ENCODE measurements at places on chromosomes 4 and X. TPM values are rescaled to one million over a fixed set of nuclear protein-coding genes. Genes with fewer than 3 reads are reported as not detected.

H2BW2 gene
- total RNA-seq, result not detected

MAPK10 gene
- 0.65 TPM for total RNA-seq

TMEM47 gene
- 4.3 TPM for total RNA-seq

CAMK2D gene
- 103 TPM for total RNA-seq

VSIG1 gene
- total RNA-seq, result 0.11 TPM

DIPK2B gene
- total RNA-seq, result not detected

GPAT3 gene
- total RNA-seq, result 2.4 TPM

F11 gene
- total RNA-seq, result not detected

CT45A7 gene
- total RNA-seq, result not detected

MAP7D2 gene
- total RNA-seq, result 0.39 TPM

RBM47 gene
- total RNA-seq, result 2.4 TPM

CXCL11 gene
- not detected for total RNA-seq

VCX3B gene
- not detected for total RNA-seq

ATP11C gene
- total RNA-seq, result 17.8 TPM
